Fibroblast of villous mesenchyme (primary cell): ENCODE measurements at places on chromosomes 6 and 20.

GRCh38 chr6:129267028-129267427, 384.1 kb downstream of the LAMA2 start:
- DNase-seq: no peak

- DNase-seq: no peak
Observed at GRCh38 chr20:45850238-45850637, 7.0 kb downstream of the ACOT8 start.

- peak; percentile 99 for DNase-seq
Observed at GRCh38 chr6:57267586-57268293, 45.6 kb upstream of the RAB23 start.

DNA sequence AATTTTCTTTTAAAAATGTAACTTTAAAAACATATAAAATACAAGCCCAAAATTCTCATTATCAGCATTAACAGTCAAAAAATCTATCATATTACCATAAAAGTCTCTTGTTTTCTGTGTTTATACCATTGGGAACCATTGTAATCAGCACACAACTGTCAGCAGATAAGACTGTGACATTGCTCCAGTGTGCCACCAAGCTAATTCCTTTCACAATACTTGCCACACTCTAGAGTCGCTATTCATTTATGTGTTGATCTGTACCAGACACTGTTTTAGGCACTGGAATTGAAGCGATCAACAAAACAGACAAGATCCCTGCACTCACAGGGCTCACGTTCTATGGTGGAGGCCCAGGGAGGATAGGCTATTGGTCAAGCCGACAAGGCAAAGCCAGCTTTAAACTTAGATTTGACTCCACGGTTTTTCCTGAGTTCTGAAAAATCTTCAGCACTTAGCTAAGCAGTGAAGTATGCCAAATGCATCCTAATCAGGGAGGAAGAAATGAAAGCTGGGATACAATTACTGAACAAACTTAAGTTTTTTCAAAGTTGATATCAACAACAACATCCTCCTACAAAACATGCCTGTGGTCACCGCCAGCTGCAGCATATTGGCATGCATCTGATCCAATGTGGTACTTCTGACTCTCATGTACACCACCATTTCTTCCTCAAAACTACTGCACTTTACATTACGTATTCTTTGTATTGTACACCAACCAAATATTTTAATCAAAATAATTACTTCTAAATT, 60.5 kb downstream of the GMDS start:
- DNase-seq: no peak

GRCh38 chr6:15874821-15875220, 212.0 kb upstream of the DTNBP1 start:
- peak; percentile 81 for DNase-seq

DNA sequence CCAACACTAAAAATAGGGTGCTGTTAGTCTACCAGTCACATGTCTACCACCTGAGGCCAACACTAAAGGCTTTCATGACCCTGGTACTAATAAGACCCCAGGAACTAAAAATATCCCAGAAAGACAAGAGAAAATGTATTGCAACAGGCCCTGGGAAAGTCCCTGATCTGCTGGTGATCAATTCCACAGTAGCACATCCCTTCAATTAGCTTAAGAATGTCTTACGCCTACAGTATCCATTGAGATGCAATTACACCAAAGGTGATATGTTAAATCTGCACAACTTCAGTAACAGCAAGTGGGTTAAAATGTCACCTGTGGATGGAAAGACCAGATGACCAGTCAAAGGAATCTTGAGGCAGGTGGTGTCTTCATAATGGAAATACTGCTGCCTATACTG, 3.1 kb downstream of the SEMG1 start:
- no peak for DNase-seq

DNA sequence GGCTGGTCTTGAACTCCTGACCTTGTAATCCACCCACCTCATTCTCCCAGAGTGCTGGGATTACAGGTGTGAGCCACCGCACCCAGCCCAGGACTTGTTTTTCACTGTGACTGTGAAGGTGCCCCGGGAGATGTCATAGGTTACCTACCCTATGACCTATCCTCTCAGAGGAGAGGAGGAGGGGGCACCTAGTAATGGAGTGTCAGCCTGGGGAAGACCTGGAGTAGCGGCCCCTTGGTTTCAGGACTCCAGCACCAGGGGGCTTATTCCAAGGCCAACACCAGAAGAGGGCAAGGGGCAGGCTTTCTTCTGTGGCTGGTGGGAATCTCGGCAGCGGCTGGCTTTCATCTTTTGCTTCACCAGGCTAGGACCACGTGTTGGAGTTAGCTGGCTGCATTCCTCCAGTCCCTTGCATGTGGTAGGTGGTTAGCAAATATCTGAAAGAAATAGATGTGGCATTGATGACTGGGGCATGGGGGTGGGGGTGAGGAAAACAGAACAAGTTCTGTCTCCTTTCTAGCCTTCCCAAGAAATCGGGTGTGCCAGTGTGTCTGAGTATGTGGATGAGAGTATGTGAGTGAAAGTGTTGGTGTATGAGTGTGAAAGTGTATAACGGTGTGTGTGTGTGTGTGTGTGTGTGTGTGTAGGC, 7.9 kb upstream of the ITPR3 start:
- no peak for DNase-seq

DNA sequence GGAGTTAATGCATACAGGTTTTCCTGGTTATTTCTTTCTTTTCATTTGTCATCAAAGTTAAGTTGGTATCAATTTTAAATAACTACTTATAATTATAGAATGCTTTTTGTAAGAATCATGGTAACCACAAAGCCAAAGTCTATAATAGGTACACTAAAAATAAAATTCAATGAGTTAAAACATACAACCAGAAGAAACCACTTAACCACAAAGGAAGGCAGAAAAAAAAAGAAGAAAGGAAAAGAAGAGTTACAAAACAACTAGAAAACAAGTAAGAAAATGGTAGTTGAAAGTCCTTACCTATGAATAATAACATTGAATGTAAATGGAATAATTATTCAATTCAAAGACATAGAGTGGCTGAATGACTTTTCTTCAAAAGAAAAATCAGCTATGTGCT, 45.6 kb downstream of the THBS2 start:
- DNase-seq: no peak

- no peak for DNase-seq
Observed at GRCh38 chr6:5510331-5511133, 249.2 kb downstream of the FARS2 start.
